ENCODE measurements at places on chromosomes 7 and 10.

- peak; percentile 79 for DNase-seq
Observed at GRCh38 chr7:158782761-158783401, 46.4 kb downstream of the ESYT2 start.

DNA sequence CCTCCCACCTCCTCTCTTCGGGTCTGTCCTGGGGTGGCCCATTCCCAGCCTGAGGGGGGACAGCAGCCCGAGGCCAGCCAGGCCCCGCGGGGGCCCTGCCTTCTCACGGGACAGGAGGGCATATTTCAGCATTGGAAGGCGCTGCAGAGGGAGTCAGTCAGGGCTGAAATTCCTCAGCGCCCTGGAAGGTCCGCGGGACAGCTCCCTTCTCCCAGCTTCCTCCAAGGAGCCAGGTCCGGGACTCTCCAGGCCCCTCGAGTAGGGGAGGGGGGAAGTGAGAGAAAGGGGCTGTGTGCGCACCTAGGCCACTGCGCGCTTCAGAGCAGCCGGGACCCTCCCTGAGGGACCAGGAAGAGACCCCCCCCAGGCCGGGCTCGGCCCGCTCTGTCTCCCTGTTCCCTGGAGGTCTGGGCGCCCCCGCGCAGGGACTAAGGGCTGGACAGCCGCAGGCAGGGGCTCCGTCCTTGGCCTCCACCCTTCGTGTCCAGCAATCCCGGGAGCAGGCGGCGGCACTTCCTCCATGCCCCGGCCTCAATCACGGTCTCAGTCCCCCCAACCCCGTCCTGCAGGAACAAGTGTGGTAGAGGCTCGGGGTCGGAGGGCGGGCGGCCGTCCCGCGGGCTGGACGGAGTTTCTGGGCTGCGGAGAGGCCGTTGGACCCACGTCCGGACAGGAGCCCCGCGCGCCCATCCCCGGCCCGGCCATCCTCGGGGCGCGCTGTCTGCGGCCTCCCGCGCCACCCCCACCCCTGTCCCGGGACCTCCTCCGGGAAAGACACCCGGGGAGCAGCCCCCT lies 6.0 kb upstream of the ELFN1 start:
- no peak for DNase-seq

DNA sequence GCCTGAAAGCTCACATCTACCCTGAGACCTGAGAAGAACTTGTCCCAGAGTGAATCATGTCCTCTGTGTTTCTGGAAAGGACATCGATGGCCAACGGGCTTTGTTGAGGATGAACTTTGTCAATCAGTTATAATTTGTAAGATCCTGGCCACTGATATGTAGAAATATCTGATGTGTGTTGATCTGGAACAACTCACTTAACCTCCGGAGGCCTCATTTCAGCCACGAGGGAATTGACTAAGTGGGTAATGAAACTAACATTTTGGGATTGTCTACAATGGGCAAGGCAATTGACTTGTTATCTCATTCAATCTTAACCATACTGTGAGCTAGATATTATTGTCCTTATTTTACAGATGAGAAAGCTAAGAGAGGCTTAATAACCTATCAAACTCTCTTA lies 468.1 kb upstream of the NRP1 start:
- no peak for DNase-seq

GRCh38 chr7:95511716-95512260 lies 26.0 kb downstream of the ASB4 start:
- peak; percentile 72 for DNase-seq

GRCh38 chr10:27759483-27760272 lies 14.1 kb upstream of the MKX start:
- DNase-seq, result no peak

DNA sequence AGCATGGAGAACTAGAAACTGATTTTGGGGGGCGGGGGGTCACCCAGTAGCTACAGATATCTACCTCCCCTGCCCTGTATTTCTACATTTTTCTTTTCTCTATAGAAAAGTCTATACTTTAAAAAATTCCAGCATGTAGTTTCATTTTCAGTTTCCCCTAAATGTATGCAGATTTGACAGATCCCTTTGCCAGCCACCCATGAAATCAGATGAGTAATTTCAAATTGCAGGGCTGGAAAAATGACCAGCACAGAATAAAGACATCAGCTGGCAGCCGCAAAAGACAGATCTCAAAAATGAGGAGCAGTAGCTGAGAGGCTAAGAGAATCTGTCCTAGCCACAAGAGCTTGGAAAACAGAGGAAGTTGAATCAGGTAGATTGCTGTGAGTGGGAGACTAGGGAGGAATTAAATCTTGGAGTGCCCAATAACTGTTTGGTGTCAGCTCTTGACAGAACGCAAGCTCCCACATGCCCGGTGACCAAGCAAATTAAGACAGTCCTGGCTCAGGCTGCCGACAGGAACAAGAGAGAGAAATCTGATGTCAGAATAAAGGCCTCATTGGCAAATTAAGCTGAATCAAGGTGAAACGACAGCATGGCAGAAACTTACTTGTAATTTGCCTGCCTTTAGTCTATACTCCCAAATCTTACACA lies 24.5 kb downstream of the ADRB1 start:
- DNase-seq, result peak; percentile 21

GRCh38 chr7:63054191-63054661 lies 944.4 kb upstream of the ZNF722 start:
- no peak for DNase-seq

GRCh38 chr10:125370578-125370977 lies 210.2 kb upstream of the CTBP2 start:
- DNase-seq, result no peak

DNA sequence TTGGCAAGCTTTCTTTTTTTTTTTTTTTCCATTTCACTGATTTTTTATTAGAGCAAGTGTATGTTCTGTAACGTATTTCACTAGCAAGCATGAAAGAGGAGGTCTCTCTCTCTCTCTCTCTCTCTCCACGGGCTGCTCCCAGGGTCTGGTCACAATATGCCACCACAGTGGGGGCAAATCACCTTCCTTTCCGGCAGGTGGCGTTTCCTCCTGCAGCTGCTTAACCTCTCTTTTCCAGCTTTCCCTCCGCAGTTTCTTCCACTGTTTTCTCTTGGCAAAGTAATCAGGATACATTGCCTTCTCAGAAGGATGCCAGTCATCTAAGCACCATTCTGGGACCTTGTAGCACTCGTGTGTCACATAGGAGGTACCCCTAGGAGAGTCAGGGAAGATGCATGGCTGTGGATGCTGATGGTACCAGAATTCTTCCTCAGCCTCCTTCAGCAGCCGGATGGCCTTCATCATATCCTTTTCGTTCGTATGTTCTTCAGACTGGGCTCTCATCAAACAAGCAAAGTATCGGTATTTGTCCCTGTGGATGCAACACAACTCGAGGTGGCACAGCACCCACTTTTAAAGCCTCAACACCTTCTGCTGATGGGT lies 197.3 kb upstream of the PODXL start:
- no peak for DNase-seq

- no peak for DNase-seq
Observed at GRCh38 chr10:44388641-44389040, 3.7 kb upstream of the CXCL12 start.

GRCh38 chr10:118729641-118730258 lies 25.0 kb downstream of the CACUL1 start:
- no peak for DNase-seq

DNA sequence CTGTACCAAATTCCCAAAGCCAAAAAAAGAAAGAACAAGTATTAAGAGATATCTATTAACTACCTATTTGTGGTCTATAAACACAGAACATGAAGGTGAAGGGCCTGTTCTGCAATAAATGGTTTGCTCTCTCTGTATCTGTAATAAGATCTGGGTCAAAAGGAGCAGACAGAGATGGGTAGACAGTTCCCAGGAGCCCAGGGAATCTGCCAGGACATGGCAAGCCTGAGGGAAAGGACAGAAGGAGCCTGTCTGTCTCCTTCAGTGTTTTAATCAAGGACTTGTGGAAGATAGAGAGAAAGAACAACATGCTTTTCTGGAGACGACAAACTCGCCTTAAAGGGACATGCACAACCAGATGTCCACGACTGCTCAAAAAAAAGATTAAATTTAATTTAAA lies 165.7 kb downstream of the ELMO1 start:
- no peak for DNase-seq

- DNase-seq, result peak; percentile 38
Observed at GRCh38 chr7:114925434-114925833, 3.5 kb downstream of the MDFIC start.
